ENCODE measurements at places on chromosomes 6 and 20.

GRCh38 chr6:89874438-89874837, 19.8 kb upstream of the GJA10 start:
- no peak for DNase-seq

DNA sequence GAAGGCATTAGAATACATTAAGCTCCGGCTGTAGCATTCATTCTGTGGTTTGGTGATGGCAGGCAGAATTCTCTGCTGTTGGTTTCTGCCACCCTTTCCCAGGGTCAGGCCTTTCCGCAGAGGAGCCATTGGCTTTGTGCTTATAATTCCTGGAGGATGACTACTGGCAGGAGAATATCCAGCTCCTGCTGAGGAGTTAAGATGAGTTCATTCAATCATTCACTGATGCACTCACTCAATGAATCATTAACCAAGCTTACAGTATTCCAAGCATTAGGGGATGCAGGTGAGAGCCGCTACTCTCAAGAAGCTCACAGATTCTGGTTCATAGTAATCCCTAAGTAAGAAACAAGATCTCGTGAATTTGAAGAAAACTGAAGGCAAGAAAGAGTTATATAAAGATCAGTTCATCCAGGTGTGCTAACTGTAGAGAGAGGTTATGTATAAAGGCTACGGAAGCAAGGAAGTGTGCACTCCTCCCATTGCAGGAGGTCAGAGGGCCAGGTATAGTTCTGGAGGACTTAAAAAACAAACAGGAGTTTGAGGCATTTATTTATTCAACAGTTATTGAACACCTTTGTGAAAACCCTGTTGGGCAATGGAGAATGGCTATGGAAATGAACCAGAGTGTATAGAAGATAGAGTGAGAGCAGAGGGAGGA, 75.5 kb downstream of the HMGN3 start:
- peak; percentile 89 for DNase-seq

- no peak for DNase-seq
Observed at GRCh38 chr20:9597547-9597946, 83.2 kb downstream of the LAMP5 start.

- DNase-seq = no peak
Observed at GRCh38 chr6:164929408-164929977, 379.9 kb downstream of the C6orf118 start.

DNA sequence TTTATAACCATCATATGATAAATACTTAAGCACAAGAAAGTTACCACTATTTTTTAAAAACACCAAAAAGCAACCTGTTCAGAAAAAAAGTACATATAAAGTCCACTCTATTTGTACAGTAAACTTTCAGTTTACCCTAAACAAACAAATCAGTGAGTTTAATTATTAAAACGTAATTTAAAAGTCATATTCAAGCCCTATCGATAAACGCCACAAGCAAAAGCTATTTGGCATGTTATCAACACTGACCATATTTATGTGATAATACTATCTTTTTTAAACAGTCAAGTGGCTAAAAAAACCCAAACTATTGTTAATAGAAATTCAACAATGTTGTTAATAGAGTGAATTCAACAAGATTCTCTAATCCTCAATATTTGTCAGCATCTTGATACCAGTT, 1.9 kb downstream of the KATNA1 start:
- no peak for DNase-seq

DNA sequence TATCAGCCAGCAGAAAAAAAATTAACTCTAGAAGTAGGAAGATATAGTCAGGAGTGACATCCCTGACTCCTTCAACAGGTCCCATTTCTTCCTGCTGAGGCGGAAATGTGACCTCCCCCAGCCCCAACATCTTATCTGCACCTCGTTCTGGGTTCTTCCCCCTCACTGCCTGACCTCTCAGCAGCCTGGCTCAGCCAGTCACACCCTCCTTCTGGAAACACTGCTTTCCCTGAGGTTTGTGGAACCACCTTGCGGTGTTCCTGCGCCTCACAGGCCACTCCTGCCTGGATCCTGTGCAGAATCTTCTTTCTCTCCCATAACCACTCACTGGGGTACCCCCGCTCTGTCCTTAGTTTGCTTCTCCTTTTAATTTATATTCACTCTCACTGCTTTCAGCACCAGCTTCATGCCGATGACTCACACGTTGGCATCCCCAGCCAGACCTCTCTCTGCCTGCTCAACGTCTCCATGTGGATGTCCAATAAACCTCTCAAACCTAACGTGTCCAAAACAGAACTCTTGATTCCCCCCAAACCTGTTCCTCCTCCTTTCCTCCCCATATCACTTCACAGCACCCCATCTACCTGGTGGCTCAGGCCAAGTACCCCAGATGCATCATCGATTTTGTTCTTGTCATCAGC, 222.8 kb upstream of the PLN start:
- DNase-seq = no peak

DNA sequence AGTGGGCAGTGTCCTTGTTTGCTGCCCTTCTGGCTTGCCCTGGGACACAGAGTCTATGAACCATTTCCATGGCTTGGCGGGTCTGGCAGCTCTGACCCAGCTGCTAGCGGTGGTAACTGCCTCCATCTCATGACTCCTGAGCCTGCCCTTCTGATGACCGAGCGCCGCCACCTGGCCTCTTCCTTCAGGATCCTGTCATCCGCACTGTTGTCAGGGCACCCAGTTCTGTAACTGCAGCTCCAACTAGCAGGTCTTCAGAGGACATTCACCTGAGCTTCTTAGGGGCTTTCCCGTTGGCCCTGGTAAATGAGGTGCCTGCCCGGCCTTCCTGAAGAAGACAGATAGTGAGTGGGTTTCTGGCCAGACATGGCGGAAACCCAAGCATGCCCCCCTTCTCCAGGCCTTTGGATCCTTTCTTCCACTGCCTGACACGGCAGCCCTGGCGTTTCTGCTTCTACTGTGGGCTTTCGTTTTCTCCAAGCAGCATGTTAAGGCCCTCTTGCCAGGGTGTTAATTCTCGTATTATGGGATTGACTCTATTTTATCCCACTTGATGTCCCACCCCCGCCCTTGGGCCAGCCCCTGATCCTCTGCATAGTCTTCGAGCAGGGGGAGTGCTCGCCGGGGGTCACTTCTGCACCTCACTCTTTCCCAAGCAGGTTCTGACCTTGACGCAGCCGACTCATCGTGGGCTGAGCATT, 24.7 kb downstream of the PACSIN1 start:
- no peak for DNase-seq

GRCh38 chr20:49412953-49413352, 69.5 kb downstream of the KCNB1 start:
- no peak for DNase-seq

Measured in RCC 7860 (cell line).